Transverse colon (tissue), 4 donors: ENCODE measurements at places on chromosomes 4 and X. TPM values are rescaled to one million over a fixed set of nuclear protein-coding genes. Genes with fewer than 3 reads are reported as not detected.

Gene GPR34
- 5.1 TPM for total RNA-seq

Gene GIMD1
- total RNA-seq = not detected

Gene CCNB3
- not detected for total RNA-seq

Gene TACR3
- total RNA-seq = not detected

Gene XAGE2
- total RNA-seq = not detected

Gene ADH4
- total RNA-seq = not detected

Gene PRSS12
- 88.9 TPM for total RNA-seq

Gene ALG13
- total RNA-seq = 130 TPM

Gene MAGEC2
- not detected for total RNA-seq

Gene POU3F4
- total RNA-seq = not detected

Gene GNRHR
- total RNA-seq = not detected

Gene RNF212
- total RNA-seq = not detected

Gene TCEAL6
- not detected for total RNA-seq

Gene MFAP3L
- total RNA-seq = 3.2 TPM

Gene F8A1
- 18.1 TPM for total RNA-seq

Gene EXOSC9
- 27.5 TPM for total RNA-seq

Gene SGMS2
- total RNA-seq = 115 TPM

Gene DNAAF6
- total RNA-seq = not detected

Gene GLOD5
- not detected for total RNA-seq

Gene SPANXN5
- total RNA-seq = not detected

Gene NDP
- not detected for total RNA-seq

Gene RWDD4
- 15.4 TPM for total RNA-seq

Gene DDIT4L
- 2.0 TPM for total RNA-seq

Gene CACNA1F
- 0.32 TPM for total RNA-seq

Gene P2RY4
- 3.5 TPM for total RNA-seq

Gene TRIM61
- total RNA-seq = not detected

Gene CASP6
- 41.8 TPM for total RNA-seq

Gene GRIA3
- total RNA-seq = not detected

Gene CFP
- 2.6 TPM for total RNA-seq

Gene NAT8L
- not detected for total RNA-seq

Gene FAM241A
- total RNA-seq = 2.2 TPM

Gene S100P
- total RNA-seq = 7.8 TPM

Gene SH3BP2
- total RNA-seq = 301 TPM

Gene HSPA4L
- 2.0 TPM for total RNA-seq

Gene GATA1
- total RNA-seq = not detected

Gene GPR173
- 0.27 TPM for total RNA-seq

Gene DCK
- total RNA-seq = 16.8 TPM

Gene SLC34A2
- not detected for total RNA-seq

Gene BCORL1
- total RNA-seq = 5.6 TPM

Gene C4orf50
- total RNA-seq = 0.32 TPM

Gene RPS6KA6
- 11.2 TPM for total RNA-seq

Gene VGLL1
- not detected for total RNA-seq

Gene GUCY1A1
- total RNA-seq = 29.5 TPM

Gene DGAT2L6
- total RNA-seq = not detected

Gene PNMA6F
- not detected for total RNA-seq

Gene FDCSP
- not detected for total RNA-seq
